ENCODE measurements at places on chromosomes 4 and X. TPM values are rescaled to one million over a fixed set of nuclear protein-coding genes. Genes with fewer than 3 reads are reported as not detected.

Gene SPATA18
- total RNA-seq = 2.3 TPM

Gene DUSP21
- not detected for total RNA-seq

- peak; percentile 88 for DNase-seq
Observed at GRCh38 chr4:76087007-76087769, 12.7 kb downstream of the ART3 start.

Gene ADH6
- total RNA-seq = not detected

DNA sequence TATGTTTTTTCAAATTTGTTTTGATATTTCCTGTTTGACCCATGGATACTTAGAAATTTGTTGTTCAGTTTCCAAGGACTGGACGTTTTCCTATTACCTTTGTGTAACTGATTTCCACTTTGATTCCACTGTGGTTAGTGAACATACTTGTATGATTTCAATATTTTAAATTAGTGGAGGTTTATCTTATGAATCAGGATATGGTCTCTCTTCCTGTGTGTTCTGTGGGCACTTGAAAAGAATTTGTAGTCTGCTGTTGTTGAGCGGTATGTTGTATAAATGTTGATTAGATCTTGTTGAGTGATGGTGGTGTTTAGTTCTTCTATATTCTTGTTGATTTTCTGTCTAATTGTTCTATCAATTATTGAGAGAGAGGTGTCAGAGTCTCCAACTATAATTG is 21.2 kb upstream of the LAMTOR3 start:
- DNase-seq = no peak

DNA sequence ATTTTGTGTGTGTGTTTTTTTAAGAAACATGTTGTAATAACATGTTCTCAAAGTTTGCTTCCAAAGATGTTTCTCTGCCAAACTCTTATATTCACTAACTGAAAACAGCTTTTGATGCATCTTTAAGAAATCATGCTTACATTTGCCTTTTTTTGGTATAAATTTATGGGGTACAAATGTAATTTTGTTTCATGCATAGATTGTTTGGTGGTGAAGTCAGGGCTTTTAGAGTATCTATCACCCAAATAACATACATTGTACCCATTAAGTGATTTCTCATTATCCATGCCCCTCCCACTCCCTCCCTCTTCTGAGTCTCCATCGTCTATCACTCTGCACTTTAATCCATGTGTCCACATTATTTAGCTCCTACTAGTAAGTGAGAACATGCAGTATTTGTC is 30.8 kb downstream of the SPINK2 start:
- no peak for DNase-seq

DNA sequence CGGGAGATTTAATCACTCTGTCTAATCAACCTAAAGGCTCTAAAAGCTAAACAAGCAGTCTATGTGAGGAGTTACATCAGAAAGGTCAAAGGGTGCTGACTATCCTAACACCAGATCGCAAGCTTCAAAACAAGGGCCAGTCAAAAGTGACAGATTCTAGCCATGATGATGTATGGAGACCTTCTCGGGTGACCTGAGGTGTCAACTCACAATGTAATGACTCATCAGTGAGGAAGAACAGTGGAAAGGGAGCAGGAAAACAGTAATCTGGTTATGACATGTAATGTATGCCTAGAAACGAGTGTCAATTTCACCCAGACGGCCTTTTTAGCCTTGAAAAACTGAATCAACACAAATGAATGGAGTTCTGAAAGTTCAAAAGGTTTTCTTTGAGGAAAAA is 375.3 kb downstream of the IDS start:
- DNase-seq = no peak

DNA sequence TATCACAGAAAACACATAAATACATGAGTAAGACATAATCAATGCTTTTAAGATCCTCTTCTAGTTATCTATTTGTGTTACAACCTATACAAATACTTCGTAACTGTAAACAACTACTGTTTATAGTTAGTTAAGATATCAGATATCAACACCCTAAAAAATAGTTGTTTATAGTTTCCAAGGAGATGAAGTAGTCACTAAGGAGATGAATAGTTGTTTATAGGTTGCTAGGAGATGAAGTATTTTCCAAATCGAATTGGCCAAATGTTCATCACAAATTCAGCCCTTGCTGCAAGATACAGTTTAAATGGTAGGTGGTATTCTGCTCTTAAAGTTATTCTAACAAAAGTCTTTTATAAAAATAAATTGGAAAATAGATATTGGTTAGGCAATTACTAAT is 618.2 kb upstream of the PCDH10 start:
- no peak for DNase-seq

DNA sequence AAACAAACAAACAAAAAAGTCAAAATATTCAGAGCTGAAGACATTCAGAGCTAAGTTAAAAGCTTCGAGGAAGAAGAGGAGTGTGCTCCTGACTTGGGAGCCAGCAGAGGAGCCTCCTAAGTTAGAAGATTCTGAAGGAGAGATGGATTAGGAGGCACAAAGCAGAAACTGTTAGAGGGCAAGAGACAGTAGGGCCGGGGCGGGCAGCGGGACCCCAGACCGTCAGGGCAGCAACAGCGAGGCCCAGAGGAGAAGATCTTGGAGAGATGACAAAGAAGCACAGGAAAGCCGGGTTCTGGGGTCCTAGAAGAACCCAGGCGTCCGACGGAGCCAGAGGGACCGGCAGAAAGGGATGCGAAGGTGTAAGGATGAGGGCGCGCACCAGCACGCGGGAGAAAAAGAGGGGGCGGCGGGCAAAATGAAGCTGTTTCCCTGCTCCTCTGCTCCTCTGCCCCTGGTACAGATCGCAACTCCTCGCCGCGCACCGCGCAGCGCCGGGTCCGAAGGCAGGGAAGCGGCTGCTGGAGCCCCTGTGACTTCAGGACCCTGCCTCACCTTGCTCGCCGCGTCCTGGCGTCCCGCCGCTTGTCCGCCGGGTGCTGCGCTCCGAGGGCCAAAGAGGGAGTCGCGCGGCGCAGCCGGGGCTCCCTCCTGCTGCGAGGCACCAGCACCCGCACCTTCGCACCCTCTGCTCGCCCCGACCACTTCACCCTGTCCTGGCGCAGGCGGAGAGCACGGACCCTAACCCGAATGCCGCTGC is 477 bp downstream of the KLHL13 start:
- no peak for DNase-seq

Gene NDST3
- total RNA-seq = 26.4 TPM

DNA sequence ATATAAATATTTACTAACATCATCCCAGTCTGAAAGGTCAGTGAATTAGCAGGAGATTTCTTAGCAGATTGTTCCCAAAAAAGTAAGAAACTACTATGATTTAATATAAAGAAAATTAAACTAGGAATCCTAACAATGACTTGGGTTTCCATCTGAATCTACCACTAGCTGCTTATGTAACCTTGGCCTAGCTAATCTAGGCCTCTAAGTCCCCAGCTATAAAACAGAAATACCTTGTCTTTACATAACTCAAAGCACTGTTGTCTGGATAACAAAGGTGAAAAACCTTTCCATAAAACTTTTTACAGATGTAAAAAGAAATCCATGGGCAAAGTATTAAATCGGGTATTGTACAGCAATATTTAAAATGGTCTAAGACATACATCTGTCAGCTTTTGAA is 3.0 kb downstream of the FBXL5 start:
- no peak for DNase-seq

Gene PABPC1L2A
- total RNA-seq = 17.4 TPM

DNA sequence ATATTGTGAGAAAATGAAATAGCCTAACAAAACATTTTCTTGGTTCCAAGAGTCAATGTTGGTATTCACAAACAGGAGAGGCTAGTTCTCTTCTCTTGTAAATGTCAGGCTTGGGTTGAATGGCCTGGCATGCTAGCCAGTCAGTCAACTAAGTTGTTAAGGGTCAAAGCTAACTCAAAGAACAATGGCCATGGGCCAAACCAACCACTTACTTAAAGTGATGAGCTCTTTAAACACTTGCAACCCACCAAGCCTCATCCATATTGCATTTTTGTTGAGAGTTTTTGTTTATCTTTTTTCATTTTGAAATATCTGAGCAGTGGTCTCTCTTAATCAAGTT is 394.5 kb downstream of the RAB28 start:
- no peak for DNase-seq

GRCh38 chr4:168857546-168858314 is 152.3 kb downstream of the CBR4 start:
- DNase-seq = no peak

Gene SMIM31
- total RNA-seq = not detected

DNA sequence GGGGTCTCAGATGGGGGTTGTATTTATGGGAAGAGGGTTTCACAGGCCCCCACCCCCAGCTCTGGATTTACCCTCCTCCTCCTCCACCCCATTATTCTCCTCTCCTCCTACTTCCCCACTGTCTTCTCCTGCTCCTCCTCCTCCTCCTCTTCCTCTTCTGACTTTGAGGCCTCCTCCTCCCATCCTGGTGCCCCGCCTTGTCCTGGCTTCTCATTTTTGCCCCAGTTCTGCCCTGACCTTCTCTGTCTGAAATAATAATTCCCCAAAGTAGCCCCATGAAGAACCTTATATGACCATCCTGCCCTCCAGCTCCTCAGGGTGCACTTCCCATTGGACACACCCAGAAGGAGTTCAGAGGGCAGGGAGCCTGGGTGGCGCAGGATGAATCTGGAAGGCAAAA is 351.4 kb upstream of the GATB start:
- DNase-seq = no peak

GRCh38 chrX:20333672-20334071 is 67.0 kb upstream of the RPS6KA3 start:
- DNase-seq = no peak

- DNase-seq = no peak
Observed at GRCh38 chr4:6309777-6310176, 40.1 kb downstream of the WFS1 start.

GRCh38 chr4:112747036-112747435 is 110.1 kb downstream of the LARP7 start:
- DNase-seq = no peak

- no peak for DNase-seq
Observed at GRCh38 chrX:23478561-23478960, 143.9 kb downstream of the PTCHD1 start.

Gene CPLX1
- 301 TPM for total RNA-seq

GRCh38 chrX:10239611-10240064 is 82.9 kb downstream of the CLCN4 start:
- DNase-seq = no peak

DNA sequence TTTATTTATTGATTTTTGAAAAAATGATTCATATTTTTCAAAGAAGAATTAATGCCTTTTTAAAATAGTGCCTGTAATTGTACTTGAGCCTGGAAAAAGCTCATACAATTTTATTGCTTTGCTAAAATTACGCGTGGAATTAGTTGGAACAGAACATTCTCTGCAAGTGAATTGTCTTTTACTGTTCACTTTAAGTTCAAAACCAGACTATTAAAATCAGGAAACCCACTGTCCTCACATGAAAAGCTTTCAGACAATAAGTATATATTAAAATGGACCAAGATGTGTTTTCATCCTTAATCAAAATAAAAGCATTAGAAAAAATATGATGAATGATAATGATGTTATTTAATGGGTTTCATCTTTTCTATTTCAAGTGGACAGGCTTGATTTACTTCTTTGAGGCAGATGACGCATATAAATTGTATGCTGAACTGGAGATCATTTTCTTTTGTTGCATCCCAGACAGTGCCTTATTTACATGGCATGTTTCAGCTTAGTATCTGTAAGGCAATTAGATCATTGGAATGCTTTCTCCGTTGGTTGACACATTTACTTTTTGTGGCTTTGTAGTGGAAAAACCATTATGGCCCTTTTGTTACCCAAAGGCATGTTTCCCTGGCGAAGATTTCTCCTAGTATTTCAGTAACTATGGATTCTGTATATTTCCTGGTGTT is 299.0 kb upstream of the MAGEC2 start:
- DNase-seq = no peak

Gene PNMA3
- total RNA-seq = 67.9 TPM

Gene HERC6
- 26.5 TPM for total RNA-seq

- DNase-seq = no peak
Observed at GRCh38 chr4:183675625-183676024, 16.5 kb downstream of the TRAPPC11 start.

Gene CCKAR
- total RNA-seq = 0.55 TPM

Gene UGT2B28
- total RNA-seq = not detected

DNA sequence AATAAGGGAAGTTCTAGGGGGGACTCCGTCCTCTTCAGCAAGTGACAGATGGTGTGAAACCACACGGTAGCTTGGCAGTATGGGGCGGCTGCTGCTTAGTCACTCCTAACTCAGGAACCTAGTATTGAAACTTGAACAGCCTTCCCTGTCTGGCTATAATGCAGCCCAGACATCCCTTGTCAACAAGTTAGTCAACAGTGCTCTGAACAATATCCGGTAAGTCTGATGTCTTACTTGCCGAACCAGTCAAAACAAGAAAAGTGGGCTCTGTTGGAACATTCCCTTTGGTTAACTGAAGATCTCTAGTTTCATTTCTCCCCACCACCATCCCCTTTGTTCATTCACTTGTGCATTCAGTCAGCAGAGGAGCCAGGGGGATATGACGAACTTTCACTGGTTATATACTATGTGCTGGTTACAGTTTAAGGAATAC is 18.7 kb upstream of the CXCL13 start:
- no peak for DNase-seq

DNA sequence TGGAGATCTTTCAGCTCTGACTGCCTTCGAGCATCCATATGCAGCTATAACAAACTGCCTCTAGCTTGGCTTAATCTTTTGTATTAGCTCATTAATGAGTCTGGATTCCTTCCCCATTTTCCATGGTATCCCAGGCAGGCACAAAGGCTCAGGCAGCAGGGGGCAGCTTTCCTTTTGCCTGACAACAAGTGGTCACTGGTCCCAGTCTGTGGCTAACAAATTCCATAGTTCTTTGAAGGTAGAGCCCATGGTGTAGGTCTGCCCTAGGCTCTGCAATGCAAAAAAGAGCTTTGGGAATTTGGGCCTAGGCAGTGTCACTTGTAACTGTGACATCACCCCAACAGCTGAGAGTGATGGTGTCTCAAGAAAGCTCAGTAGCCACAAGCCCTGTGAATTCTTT is 234.4 kb upstream of the GPC4 start:
- DNase-seq = no peak

DNA sequence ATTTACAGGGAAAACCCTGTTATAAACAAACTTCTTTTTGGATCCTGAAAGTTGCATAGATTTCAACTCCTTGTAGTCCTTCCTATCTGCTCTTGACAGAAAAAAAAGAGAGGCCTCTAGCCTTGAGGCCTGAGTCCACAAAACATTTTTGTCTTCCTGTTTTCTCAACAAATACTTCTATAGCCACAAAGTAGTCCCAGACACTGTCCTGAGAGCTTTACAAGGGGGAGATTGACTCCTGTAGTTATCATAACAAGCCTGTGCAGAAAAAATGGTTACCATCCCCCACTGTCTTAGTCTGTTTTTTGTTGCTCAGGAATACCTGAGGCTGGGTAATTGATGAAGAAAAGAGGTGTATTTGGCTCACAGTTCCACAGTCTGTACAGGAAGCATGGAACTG is 35.2 kb downstream of the PCDH7 start:
- DNase-seq = no peak

Gene BGN
- total RNA-seq = 67.2 TPM

Gene CENPE
- total RNA-seq = 4.3 TPM

Gene TMEM164
- total RNA-seq = 26.4 TPM

Gene PRDX4
- 16.0 TPM for total RNA-seq

- DNase-seq = no peak
Observed at GRCh38 chr4:82247629-82248028, 126.2 kb downstream of the HNRNPD start.

- no peak for DNase-seq
Observed at GRCh38 chr4:183960962-183961541, 55.9 kb downstream of the STOX2 start.

All from dorsolateral prefrontal cortex (tissue), 122 donors.